ENCODE measurements at places on chromosomes 1 and 21. TPM values are rescaled to one million over a fixed set of nuclear protein-coding genes. Genes with fewer than 3 reads are reported as not detected.
A peak's percentile ranks its signal among the peaks of the same experiment; 100 is the strongest.

The OR2L13 gene
- not detected for total RNA-seq

The LCE1A gene
- 516 TPM for total RNA-seq

GRCh38 chr1:67931198-67931597 is 97.9 kb upstream of the GNG12 start:
- no peaks in the 10 kb centered on the region for H3K36me3 ChIP-seq
- no peaks in the 10 kb centered on the region for H3K4me1 ChIP-seq
- H3K27ac ChIP-seq: no peak overlapping the region
- no peak overlapping the region for H3K4me3 ChIP-seq
- DNase-seq: no peak

GRCh38 chr1:226019572-226019971 is 20.4 kb upstream of the SDE2 start:
- H3K4me3 ChIP-seq: no peak overlapping the region
- peaks cover 6% of the 10 kb centered on the region for H3K4me1 ChIP-seq
- no peaks in the 10 kb centered on the region for H3K36me3 ChIP-seq
- H3K27ac ChIP-seq: no peak overlapping the region

- H3K27me3 ChIP-seq: no peaks in the 10 kb centered on the region
- H3K4me3 ChIP-seq: no peak overlapping the region
- no peak for DNase-seq
- H3K4me1 ChIP-seq: no peaks in the 10 kb centered on the region
Measured at GRCh38 chr1:194225821-194226220, 1039.4 kb upstream of the B3GALT2 start.

DNA sequence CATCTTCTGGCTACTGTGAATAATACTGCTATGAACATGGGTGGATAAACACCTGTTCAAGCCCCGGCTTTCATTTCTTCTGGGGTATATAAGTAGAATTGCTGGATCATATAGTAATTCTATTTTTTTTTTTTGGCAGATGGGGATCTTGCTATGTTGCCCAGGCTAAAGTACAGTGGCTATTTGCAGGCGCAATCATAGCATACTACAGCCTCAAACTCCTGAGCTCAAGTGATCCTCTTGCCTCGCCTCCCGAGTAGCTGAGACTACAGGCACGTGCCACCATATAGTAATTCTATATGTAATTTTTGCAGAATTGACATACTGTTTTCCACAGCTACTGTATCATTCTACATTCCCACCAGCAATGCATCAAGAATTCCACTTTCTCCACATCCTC is 27.8 kb downstream of the UBR4 start:
- peaks cover 92% of the 10 kb centered on the region for H3K36me3 ChIP-seq
- no peak overlapping the region for H3K27ac ChIP-seq
- H3K4me3 ChIP-seq: no peak overlapping the region
- H3K27me3 ChIP-seq: no peaks in the 10 kb centered on the region

DNA sequence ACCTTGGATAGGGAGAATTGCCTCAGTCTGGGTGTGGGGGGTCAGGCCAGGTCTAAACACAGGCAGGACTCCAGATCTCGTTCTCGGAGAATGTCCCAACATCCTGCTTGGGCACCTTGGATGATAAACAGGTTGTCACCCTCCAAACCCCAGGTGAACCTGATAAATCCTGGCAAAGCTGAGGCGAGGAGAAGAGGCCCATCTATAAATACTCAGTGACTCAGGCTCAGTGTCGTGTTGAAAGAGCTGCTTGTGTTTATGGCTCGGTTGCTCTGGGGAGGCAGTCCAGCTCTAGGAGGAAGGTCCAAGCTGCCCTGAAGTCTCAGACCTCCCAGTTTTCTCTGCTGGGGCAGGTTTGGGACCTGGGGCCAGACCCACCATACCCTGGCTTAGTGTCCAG is 15.8 kb upstream of the TRIM63 start:
- no peak overlapping the region for H3K4me3 ChIP-seq
- peaks cover 4% of the 10 kb centered on the region for H3K27me3 ChIP-seq
- DNase-seq: no peak
- no peaks in the 10 kb centered on the region for H3K36me3 ChIP-seq

DNA sequence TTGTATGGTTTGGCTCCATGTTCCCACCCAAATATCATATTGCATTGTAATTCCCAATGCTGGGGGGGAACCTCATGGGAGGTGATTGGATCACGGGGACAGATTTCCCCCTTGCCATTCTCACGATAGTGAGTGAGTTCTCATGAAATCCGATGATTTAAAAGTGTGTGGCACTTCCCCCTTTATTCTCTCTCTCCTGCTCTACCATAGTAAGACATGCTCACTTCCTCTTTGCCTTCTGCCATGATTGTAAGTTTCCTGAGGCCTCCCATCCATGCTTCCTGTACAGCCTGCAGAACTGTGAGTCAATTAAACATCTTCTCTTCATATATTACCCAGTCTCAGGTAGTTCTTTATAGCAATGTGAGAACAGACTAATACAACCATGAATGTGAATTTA is 211.6 kb upstream of the NR5A2 start:
- no peak overlapping the region for H3K4me3 ChIP-seq
- no peak overlapping the region for H3K27ac ChIP-seq
- peaks cover 3% of the 10 kb centered on the region for H3K27me3 ChIP-seq
- no peak for DNase-seq
- no peaks in the 10 kb centered on the region for H3K36me3 ChIP-seq

GRCh38 chr1:55235722-55236121 is 20.6 kb upstream of the USP24 start:
- no peaks in the 10 kb centered on the region for H3K36me3 ChIP-seq
- no peak overlapping the region for H3K4me3 ChIP-seq
- H3K27ac ChIP-seq: no peak overlapping the region
- H3K4me1 ChIP-seq: peaks cover 14% of the 10 kb centered on the region
- DNase-seq: no peak
- H3K27me3 ChIP-seq: no peaks in the 10 kb centered on the region

DNA sequence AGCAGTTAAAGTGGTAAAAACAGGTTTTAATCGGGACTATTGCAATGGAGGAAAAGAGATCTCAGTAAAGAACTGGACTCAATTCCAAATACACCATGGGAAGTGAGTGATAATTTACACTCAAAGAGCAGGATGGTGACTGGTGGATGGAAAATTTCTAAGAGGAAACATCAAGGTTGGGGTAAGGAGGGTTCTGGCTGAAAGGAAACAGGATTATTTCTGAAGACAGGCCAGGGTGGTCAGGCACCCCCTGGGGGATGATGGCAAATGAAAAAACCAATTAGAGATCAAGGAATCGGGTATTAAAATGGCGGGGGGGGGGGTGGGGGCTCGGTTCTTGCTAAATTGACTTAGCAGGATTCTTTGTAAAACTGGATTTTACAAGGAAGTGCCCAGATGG is 12.3 kb upstream of the HSD11B1 start:
- DNase-seq: no peak
- no peak overlapping the region for H3K27ac ChIP-seq
- H3K27me3 ChIP-seq: no peaks in the 10 kb centered on the region
- peaks cover 6% of the 10 kb centered on the region for H3K4me1 ChIP-seq
- no peak overlapping the region for H3K4me3 ChIP-seq

GRCh38 chr1:108665067-108665466 is 4.2 kb upstream of the HENMT1 start:
- no peak overlapping the region for H3K27ac ChIP-seq
- no peak overlapping the region for H3K4me3 ChIP-seq
- no peak for DNase-seq
- H3K4me1 ChIP-seq: peaks cover 8% of the 10 kb centered on the region
- H3K27me3 ChIP-seq: no peaks in the 10 kb centered on the region

The TNFRSF4 gene
- 0.42 TPM for total RNA-seq

- H3K36me3 ChIP-seq: peaks cover 27% of the 10 kb centered on the region
- H3K4me1 ChIP-seq: peaks cover 32% of the 10 kb centered on the region
- no peaks in the 10 kb centered on the region for H3K27me3 ChIP-seq
- H3K4me3 ChIP-seq: peak overlapping the region; percentile 70
- no peak for DNase-seq
Measured at GRCh38 chr1:204406621-204407020, 5.0 kb downstream of the PPP1R15B start.

DNA sequence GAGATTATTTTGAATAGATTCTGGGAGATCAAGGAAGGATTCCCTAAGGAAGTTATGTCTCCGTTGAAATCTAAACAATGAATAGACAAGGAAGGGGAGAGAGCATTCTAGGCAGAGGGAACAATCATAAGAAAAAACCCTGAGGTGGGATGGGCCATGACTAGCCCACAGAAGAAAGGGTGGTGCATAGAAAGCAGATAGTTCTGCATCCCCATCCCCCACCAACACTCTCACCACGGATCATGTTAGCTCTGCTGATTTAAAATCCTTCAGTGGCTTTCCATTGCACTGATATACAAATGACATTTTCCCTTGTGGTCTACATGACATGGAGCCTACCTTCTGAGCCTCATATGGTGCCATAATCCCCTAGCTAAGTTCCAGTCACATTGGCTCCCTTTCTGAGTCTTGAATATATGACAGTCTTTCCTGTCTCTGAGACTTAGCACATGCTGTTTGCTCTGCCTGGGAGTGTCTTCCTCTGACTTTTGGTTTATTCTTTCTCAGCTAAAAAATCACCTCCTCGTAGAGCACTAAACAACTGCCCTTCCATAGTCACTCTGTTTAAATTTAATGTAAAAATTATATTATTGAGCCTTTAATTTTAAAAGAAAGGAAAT is 15.2 kb downstream of the SCMH1 start:
- H3K36me3 ChIP-seq: no peaks in the 10 kb centered on the region
- peaks cover 8% of the 10 kb centered on the region for H3K4me1 ChIP-seq
- no peak overlapping the region for H3K27ac ChIP-seq
- H3K27me3 ChIP-seq: no peaks in the 10 kb centered on the region
- H3K4me3 ChIP-seq: no peak overlapping the region
